ENCODE measurements at places on chromosomes 3 and 15. TPM values are rescaled to one million over a fixed set of nuclear protein-coding genes. Genes with fewer than 3 reads are reported as not detected.
A peak's percentile ranks its signal among the peaks of the same experiment; 100 is the strongest.

- H3K4me3 ChIP-seq = no peak overlapping the region
- no peak overlapping the region for H3K27ac ChIP-seq
- H3K27me3 ChIP-seq = no peaks in the 10 kb centered on the region
- DNase-seq = no peak
- H3K4me1 ChIP-seq = no peaks in the 10 kb centered on the region
Observed at GRCh38 chr3:51245867-51246266, 139.2 kb upstream of the MANF start.

DNA sequence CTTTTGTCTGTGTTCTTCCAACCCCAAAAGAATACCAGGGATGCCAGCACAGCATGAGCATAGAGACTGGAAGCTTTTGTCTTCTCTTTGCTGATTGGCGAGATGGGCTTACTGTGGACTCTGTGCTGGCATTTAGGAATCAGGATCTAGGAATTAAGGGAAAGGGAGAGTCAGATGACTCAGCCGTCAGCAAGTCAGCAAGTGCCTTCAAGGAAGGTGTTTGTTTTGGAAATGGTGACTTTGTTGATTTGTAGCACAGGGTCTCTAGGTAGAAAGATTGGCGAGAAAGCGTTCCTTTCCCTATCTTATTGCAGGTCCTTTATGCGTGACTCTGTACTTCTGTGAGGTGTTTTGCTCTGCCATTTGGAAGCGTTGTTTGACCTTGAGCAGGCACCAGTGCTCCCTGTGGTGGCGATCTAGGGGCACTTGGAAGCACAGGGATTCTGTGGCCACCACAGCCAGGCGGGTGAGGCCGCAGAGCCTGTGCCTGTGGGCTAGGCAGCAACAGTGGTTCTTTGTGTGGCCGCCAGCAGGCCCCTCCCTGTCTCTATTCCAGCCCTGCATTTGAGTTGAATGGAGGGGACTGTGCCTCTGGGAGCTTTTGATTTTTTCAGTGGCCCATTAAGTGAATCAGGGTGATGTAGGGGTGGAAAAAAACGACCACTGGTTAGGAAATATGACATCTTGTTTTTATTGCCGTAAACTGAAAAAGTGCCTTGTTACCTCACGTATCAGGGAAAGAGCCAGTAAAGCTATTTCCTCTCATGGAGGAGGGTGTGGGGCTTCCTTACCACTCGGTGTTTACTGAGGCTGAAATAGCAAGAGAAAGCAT lies 19.0 kb downstream of the FAN1 start:
- H3K36me3 ChIP-seq = peaks cover 96% of the 10 kb centered on the region
- DNase-seq = no peak
- no peaks in the 10 kb centered on the region for H3K27me3 ChIP-seq
- no peak overlapping the region for H3K4me3 ChIP-seq

DNA sequence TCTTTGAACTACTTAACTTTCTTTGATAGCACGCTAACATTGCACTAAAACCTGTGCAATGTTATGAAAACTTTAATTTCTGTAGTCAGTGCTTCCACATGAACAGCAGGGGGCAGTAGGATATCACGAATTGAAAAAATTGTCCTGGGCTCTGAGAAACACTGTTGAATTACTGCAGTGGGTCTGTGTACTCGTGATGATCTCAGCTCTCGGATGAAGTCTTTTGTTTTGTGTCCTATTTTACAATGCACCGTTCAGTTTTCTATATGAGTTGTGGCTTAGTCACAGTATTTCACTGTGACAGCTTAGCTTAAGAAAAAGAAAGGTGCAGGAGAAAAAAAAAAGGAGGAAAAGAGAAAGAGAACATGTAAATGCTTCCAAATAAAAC lies 141.3 kb upstream of the CCDC54 start:
- no peak for DNase-seq
- H3K4me1 ChIP-seq = no peaks in the 10 kb centered on the region
- H3K27me3 ChIP-seq = no peaks in the 10 kb centered on the region
- H3K36me3 ChIP-seq = no peaks in the 10 kb centered on the region

GRCh38 chr3:106341586-106342162 lies 472.9 kb upstream of the CBLB start:
- no peak for DNase-seq
- no peaks in the 10 kb centered on the region for H3K36me3 ChIP-seq
- H3K27me3 ChIP-seq = no peaks in the 10 kb centered on the region
- H3K4me1 ChIP-seq = no peaks in the 10 kb centered on the region
- H3K27ac ChIP-seq = no peak overlapping the region
- peak overlapping the region; percentile 2 for H3K4me3 ChIP-seq

GRCh38 chr3:61821823-61822251 lies 260.5 kb downstream of the PTPRG start:
- no peak overlapping the region for H3K27ac ChIP-seq
- no peaks in the 10 kb centered on the region for H3K36me3 ChIP-seq
- no peaks in the 10 kb centered on the region for H3K27me3 ChIP-seq
- H3K4me1 ChIP-seq = peaks cover 16% of the 10 kb centered on the region
- H3K4me3 ChIP-seq = no peak overlapping the region

DNA sequence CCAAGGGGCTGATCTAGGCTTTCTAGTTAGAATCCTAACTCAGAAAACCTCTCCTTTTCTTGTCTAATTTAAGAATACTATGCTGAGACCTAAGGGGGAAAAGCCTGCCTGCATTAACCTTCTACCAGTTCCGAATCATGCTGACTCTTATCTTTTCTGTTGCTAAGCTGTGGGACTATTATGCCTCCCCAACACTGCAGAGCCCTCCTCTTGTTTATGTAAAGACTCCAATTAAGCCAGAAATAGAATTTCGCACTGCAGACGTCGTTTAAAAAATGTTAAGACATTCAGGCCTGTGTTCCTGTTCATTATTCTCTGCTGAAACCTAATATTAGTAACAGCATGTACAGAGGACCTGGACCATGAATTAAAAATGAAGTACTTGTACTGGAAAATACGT lies 310.6 kb upstream of the ATP11B start:
- H3K36me3 ChIP-seq = no peaks in the 10 kb centered on the region
- H3K27ac ChIP-seq = no peak overlapping the region
- no peaks in the 10 kb centered on the region for H3K27me3 ChIP-seq
- no peaks in the 10 kb centered on the region for H3K4me1 ChIP-seq
- no peak overlapping the region for H3K4me3 ChIP-seq
- no peak for DNase-seq

DNA sequence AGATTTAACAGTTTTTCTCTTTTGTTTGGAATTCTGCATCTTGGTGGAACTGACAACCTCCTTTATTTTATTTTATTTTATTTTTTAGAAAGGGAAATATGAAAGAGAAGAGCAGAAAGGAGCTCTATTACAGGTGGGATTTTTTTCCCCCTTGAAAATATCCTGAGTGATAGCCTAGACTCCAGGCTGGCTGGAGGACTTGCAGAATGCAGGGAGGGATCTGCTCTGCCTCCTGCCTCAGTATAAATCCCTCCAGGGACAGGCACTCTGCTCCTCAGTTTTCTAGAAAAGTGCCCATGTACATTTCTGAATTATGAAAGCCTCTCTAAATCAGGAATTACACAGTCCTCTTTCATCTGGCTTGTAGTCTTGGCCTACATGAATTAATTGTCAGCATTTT lies 173.7 kb downstream of the TMEM108 start:
- no peaks in the 10 kb centered on the region for H3K27me3 ChIP-seq
- H3K4me1 ChIP-seq = peaks cover 16% of the 10 kb centered on the region
- no peak overlapping the region for H3K27ac ChIP-seq

DNA sequence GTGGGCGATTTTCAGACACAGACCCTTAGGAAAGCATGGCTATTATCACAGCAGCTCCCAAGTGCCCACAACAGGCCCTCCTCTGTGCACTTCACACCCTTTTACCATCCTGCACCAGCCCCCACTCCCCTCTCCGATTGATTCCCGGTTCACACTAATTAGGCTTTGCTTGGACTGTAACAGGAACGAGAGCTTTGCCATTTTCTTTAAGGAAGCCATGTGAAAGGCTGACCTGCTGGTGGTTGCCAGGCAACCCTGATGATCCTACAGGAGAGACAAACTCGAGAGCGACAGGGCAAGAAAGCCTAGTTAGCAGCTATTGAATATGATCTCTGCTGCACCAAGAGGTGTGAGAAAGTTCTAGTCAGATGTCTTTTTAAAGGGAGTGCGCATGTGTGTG lies 28.2 kb upstream of the DET1 start:
- H3K4me3 ChIP-seq = no peak overlapping the region
- DNase-seq = no peak
- H3K36me3 ChIP-seq = no peaks in the 10 kb centered on the region
- H3K4me1 ChIP-seq = no peaks in the 10 kb centered on the region
- no peak overlapping the region for H3K27ac ChIP-seq

DNA sequence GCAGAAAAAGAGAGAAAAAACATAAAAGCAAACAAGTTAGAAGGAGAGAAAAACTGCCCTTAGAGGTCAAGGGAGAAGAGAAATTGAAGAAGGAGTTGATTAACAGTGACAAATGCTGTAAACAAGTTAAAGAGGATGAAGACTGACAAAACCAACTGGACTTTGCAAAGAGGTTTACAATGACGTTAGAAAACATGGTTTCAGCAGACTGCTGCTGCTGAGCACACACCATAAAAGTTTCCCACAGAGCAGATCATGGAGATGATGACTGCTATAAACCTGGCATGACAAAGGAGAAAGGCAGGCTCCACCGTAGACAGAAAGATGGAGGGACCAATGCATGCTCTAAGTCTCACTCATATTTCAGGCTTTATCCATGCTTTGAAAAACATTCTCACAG lies 78.7 kb downstream of the POLQ start:
- no peak for DNase-seq
- no peak overlapping the region for H3K4me3 ChIP-seq
- H3K36me3 ChIP-seq = no peaks in the 10 kb centered on the region
- H3K27ac ChIP-seq = no peak overlapping the region

- peak overlapping the region; percentile 26 for H3K27ac ChIP-seq
- H3K4me3 ChIP-seq = no peak overlapping the region
- DNase-seq = no peak
- H3K27me3 ChIP-seq = no peaks in the 10 kb centered on the region
Observed at GRCh38 chr15:90680371-90680935, 36.7 kb upstream of the BLM start.

- no peaks in the 10 kb centered on the region for H3K4me1 ChIP-seq
- H3K27ac ChIP-seq = no peak overlapping the region
- no peak for DNase-seq
- H3K27me3 ChIP-seq = no peaks in the 10 kb centered on the region
- no peaks in the 10 kb centered on the region for H3K36me3 ChIP-seq
- H3K4me3 ChIP-seq = no peak overlapping the region
Observed at GRCh38 chr3:160205606-160206005, 19.6 kb upstream of the C3orf80 start.

- peaks cover 15% of the 10 kb centered on the region for H3K4me1 ChIP-seq
- DNase-seq = no peak
- no peaks in the 10 kb centered on the region for H3K27me3 ChIP-seq
Observed at GRCh38 chr3:136959599-136959998, 1.8 kb downstream of the IL20RB start.

DNA sequence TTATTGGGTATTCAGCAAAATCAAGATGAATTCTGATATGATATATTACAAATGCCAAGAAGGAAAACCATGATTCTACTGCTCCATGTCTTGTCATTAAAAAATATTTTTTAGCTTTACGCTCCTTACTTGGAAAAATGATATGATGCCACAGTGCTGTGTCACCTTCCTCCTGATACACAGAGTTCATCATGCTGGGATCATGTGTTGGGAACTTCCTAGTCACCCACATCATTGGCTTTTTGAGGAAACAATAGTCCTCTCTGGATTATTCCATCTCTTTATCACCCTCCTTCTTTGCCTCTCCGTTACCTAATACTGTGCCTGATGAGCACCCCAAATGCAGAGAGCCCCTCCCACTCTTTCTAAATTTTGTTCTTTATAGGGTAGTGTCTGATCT lies 94.3 kb upstream of the PFN2 start:
- H3K36me3 ChIP-seq = no peaks in the 10 kb centered on the region
- H3K27me3 ChIP-seq = peaks cover 4% of the 10 kb centered on the region
- no peak overlapping the region for H3K27ac ChIP-seq
- no peak for DNase-seq
- H3K4me3 ChIP-seq = no peak overlapping the region

The GABRB3 gene
- 3.2 TPM for total RNA-seq

The GOLGA8S gene
- 0.20 TPM for total RNA-seq

The GPR171 gene
- total RNA-seq = 3.2 TPM

The MYZAP gene
- total RNA-seq = 30.9 TPM

The CHRNA7 gene
- 0.75 TPM for total RNA-seq

The GATA2 gene
- 86.6 TPM for total RNA-seq
